ENCODE measurements at places on chromosomes 6 and 20.
A peak's percentile ranks its signal among the peaks of the same experiment; 100 is the strongest.

DNA sequence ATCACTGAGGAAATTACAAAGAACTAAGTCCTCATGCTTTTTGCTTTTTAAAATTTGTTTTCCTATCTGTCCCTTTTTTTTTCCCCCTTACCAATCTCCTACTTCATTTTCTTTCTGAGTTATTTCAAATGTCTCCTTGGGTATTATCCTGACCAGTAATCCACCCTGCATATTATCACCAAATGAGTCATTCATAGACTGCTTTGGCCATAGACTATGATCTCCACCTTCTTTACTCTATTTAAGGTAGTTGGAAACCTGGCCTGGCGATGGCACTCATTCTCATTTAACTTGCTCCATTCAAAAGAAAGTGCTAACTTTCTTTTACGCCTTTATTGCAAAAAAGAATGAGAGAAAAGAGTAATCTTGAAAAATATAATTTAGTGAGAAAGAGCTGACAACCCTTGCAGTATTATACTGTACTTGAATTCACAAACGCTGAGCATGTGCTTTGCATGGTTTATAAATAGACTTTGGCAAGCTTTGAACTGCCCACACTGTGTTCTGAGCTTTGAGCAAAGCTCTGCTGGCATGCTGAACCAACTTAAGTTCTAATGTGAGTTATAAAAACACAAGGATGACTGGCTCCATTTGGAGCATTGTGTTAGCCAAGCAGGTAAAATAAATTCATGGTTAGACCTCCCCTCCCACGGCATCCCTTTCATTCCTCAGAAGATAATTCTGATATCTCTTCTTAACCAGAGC is 198.9 kb downstream of the NKAIN2 start:
- no peak for DNase-seq

GRCh38 chr6:89506716-89507617 is 74.0 kb downstream of the ANKRD6 start:
- DNase-seq: no peak

GRCh38 chr6:37706749-37707148 is 9.1 kb upstream of the MDGA1 start:
- no peak for DNase-seq

DNA sequence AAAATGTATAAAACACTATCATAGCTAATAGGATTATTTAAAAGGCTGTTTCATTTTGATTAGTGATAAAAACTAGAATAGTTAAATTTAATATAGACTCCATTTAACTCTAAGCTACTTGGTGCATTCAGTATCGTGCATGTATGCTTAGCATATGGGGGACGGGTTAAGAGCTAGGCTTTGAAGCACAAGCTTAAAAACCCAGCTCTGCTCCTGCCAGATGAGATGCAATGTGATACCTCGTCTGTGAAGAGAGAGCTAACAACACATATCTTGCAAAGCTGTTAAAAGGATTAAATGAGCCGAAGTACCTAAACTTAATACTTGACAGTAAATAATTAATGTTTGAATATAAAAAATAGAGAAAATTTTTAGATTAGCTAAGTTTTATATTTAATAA is 42.2 kb downstream of the DTNBP1 start:
- DNase-seq: no peak

- no peak for DNase-seq
Measured at GRCh38 chr20:61815176-61815575, 250.5 kb downstream of the TAF4 start.

DNA sequence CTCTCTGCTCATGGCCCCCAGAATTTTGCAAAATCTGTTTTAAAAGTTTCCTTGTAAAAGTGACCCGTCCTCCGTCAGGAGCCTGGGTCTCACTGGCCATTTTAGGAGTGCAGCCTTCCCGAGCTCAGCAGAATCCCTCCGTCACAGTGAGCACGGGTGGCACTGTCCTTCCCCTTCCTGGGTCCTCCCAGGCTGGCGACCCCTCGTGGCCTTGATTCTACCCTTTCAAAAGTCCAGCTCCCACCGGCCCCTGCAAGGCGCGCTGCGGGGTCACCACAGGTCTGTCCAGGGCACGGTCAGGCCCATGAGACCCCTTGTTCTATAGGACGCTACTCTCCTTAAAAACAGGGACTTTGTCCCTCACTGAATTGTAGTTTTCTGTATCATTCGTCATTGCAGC is 112.7 kb downstream of the PSMB1 start:
- no peak for DNase-seq

- DNase-seq: peak; percentile 38
Measured at GRCh38 chr6:154157082-154157481, 118.0 kb downstream of the OPRM1 start.

DNA sequence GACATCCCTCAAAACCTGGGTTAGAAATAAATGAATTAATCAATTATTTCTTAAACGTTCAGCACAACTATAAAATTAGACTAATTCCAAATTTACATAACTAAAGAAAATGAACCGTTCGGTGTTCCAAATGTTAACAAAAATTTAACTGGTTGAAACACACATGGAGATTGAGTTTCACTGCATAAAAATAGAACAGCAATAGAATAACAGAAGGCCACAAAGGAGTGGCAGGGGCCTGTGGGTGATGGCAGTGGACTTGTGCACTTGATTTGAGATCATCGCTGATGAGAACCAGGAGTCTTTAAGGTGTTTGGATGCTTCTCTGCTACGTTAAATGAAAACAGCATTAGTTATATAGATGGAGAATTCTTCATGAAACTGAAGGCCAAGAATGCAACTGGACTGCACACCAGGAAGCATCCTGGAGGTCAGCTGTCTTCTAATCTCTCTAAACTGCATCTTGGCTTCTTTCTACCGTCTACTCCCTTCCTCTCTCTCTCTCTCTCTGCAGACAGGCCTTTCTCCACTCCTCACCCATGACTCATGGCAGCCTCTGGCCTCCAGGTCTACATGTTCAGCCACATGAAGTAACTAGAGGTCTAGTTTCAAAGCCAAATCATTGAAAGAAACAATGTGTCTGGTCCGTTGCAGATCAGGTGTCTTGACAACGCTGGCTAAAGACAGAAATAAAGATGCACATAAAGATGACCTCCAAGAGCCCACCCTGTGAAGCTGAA is 111.3 kb downstream of the SIM1 start:
- DNase-seq: no peak

DNA sequence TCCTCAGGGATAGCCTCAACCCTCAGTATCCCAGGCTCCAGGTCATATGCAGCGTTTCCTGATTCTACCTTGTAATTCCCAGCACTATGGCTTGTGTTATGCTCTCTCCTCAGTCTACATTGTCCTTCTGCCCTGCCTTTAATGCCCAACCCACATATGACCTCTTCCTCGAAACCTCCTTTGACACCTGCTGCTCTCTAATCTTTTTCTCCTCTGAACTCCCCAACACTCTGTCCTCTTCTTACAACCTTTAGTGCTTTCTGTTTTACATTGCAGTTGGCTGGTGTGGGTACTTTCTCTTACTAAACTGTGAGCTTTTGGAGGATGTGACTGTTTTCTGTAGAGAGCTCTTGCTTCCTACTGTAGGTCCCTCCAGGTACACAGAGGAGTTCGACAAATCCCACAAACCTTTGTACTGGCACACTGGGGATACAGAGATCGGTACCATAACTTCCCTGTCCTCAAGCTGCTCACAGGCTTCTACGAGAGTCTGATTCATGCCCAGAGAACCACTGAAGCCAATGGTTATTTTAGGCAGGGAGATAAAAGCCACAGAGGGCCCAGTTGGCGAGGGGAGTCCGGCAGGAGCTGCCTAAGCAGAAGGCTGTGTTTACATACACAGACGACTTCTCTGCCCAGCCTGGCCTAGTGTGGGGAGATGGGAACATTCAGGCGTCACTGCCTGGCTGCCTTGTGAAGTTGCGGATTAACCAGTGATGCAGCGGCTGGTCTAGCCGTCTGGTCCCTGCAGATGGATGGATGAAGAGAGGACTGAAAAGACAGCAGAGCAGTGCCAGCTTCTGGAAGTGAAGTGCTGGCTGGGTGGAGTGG is 8.4 kb upstream of the EPB41L1 start:
- DNase-seq: no peak

DNA sequence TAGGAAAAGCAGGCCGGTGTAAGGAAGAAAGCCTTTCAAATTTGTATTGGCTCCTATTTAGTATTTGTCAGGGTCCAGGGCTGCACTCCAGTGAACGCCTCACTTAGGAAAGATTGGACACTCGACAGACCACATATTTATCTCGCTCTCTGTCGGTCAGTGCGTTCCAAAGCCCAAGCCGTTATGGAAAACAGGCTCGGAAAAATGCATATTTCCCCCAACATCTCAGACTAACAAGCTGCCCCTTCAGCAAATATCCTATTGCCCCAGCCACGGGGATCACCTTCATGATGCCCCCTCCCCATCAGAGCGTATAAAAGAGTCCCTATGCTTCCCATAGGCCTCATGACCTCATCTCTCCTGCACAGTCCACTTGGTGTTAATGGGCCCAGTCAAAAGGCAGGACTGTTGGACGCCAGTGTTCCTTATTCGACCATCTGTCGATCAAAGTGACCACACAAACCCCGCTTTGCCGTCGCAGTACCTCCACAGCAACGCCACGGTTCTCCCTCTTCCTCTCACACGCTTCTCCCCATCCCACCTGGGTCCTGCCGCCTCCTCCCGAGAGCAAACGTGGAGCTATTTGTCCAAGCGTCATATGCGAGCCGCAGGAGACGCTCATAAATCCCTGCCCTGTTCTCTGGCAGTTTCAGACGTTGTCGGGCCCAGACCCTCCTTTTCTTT is 63.3 kb downstream of the NPEPL1 start:
- DNase-seq: no peak

DNA sequence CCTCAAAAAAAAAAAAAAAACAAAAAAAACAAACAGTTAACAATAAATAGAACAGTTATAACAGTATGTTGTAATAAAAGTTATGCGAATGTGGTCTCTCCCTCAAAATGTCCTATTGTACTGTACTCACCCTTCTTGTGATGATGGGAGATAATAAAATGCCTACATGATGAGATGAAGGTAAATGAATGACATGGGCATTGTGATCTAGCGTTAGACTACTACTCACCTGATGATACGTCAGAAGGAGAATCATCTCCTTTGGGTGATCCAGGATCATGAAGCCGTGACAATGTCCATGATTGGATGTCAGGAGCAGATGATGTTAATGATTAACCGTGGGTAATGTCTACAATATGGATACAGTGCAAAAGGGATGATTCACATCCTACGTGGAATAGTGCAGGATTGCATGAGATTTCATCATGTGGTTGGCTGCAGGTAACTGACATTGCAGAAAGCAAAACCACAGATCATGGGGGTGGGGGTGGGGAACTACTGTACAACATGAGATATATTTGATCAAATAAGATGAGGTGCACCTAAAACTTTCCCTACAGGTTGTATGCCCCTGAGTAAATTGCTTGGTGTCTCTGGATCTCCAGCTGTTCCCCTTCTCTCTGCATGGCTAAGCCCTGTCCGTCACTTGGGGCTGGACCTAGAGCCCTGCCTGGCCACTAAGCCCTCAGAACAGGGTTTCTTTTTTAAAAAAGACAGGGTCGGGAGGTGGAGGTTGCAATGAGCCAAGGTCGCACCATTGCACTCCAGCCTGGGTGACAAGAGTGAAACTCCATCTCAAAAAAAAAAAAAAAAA is 6.2 kb upstream of the RBCK1 start:
- DNase-seq: no peak

DNA sequence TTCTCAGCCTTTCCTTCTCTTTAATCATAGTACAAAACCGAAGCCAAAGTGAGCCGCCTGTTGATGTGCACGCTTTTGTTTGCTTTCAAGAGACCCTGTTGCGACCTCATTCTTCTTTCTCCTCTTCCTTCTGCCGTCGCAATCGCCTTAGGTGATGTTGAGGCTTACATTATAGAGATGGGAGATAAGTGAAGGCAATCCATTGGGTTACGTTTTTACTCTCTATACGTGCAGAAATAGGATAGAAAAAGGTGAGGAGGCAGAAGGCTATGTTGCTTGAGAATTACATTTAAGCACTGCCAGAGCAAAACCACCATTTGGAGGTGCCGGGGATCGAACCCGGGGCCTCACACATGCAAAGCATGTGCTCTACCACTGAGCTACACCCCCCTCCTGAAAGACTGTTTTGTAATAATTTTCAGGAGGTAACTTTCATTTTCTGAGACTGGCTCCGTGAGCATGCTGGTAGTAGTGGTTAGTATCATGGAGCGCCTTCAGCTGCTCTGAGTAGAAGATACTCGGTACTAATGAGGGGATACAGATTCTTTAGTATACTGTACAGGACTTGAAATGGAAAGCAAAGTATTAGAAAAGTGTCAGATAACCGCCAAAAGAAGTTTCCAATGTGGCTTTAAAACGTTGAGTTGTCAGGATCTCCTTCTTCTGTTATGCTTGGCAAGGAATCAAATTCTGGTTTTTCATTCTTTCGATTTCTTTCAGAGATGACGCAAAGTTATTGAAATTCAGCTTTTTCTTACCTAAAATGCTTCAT is 165.6 kb downstream of the TRIM27 start:
- DNase-seq: peak; percentile 38

DNA sequence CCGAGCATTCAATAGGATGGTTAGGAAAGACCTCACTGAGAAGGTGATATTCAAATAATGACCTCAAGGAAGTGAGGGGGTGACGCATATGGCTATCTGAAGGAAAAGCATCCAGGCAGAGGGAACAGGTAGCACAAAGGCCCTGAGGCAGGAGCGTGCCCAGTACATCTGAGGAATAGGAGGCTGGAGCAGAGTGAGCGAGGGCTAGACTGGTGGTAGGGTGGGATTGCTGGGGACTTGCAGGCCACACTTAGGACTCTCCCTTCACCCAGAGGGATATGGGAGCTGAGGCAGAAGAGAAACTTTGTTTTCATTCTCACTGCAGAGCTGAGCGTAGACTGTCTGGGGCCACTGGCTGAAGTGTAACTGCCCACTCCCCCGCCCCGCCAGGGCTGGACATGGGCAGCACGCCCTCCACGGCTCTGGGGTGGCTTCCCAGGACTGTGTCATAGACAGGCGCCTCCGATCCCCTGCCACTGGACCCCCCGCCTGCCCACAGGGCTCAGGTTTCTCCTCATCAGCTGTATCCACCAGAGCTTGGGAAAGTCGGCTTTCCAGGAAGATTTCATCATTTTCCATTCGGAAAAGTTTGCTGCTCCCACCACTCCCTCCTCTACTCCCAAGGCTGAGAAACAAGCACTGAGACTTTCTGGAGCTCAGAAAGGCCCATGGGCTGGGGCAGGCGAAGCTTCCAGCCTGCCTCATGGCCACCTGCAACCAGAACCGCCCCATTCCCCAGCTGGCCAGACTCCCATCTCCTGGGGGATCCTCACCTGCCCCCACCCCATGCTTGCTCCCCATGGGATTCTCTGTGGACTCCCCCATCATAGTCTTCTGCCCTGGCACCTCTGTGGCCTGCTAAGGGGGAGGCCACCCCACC is 142.6 kb downstream of the MRPL14 start:
- no peak for DNase-seq

DNA sequence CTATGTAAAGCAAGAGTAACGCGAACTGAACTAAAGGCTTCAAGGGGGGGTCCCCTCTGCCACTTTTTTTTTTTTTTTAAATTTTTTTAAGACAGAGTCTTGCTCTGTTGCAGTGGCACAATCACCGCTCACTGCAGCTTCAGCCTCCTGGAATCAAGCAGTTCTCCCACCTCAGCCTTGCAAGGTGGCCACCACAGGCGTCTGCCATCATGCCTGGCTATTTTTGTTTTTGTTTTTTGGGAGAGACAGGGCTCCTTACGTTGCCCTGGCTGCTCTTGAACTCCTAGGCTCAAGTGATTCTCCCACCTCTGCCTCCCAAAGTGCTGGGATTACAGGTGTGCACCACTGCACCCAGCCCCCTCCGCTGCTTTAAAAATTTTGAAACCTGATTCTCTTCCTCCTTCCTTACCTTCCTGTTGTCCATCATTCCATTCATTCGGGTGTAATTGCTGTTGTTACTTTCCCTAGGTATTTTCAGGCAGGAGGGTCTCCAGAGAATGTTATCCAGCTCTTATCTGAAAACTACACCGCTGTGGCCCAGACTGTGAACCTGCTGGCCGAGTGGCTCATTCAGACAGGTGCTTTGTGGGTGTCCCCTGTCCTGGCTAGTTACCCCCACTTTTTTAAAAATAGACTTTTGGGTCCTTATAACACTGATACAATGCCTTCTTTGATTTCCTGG is 5.4 kb downstream of the NELFCD start:
- no peak for DNase-seq

Data from activated naive CD8-positive, alpha-beta T cell treated with anti-CD3 and anti-CD28 coated beads, Interleukin-2, amount 50 U/mL, for 24 hours (primary cell).